ENCODE measurements at places on chromosomes 3 and 15. TPM values are rescaled to one million over a fixed set of nuclear protein-coding genes. Genes with fewer than 3 reads are reported as not detected.

TIMMDC1 gene
- 121 TPM for total RNA-seq

GAP43 gene
- total RNA-seq: 0.11 TPM

TMEM212 gene
- not detected for total RNA-seq

AMOTL2 gene
- 0.31 TPM for total RNA-seq

BNC1 gene
- not detected for total RNA-seq

HESX1 gene
- 0.16 TPM for total RNA-seq

GRCh38 chr3:174538151-174538550 lies 321.0 kb upstream of the NAALADL2 start:
- DNase-seq: no peak

DNA sequence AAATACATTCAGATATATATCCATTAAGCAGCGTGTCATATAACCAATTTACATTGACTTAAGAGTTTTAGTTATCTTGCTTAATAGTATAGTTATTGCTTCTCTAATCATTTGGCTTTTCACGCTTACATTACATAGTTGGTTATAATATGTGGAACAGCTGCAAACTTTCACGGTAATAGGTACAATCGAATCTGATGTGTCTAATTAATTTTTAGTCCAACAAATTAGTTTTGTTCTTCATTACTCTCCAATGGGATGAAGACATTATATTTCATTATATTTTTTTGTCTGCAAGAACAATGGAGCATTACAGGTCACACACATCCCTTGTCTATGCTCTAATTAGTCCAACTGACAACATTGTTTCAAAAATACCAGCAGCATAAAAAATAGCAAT lies 546.3 kb downstream of the ROBO2 start:
- DNase-seq: no peak

- DNase-seq: no peak
Observed at GRCh38 chr3:126155280-126155640, 25.1 kb downstream of the ALDH1L1 start.

DNA sequence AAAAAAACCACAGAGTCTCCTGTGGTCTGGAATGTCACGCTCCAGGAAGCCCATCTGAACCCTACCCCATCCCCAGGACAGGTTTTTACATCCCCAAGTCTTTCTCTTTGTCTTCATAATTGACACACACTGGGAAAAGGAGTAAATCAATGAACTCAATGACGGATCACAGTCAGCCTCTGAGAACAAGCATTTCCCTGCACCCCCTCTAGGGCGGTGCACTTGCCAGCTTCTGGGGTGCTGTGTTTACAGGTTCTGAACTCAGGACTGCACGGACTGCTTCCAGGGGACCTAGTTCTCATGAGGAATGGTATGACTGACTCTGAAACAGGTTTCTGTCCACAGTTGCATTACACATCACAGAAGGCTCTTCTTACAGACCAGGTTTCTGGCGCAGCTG lies 81.1 kb downstream of the NUP210 start:
- peak; percentile 23 for DNase-seq

- peak; percentile 52 for DNase-seq
Observed at GRCh38 chr15:71800835-71801745, 9.3 kb upstream of the NR2E3 start.

DNA sequence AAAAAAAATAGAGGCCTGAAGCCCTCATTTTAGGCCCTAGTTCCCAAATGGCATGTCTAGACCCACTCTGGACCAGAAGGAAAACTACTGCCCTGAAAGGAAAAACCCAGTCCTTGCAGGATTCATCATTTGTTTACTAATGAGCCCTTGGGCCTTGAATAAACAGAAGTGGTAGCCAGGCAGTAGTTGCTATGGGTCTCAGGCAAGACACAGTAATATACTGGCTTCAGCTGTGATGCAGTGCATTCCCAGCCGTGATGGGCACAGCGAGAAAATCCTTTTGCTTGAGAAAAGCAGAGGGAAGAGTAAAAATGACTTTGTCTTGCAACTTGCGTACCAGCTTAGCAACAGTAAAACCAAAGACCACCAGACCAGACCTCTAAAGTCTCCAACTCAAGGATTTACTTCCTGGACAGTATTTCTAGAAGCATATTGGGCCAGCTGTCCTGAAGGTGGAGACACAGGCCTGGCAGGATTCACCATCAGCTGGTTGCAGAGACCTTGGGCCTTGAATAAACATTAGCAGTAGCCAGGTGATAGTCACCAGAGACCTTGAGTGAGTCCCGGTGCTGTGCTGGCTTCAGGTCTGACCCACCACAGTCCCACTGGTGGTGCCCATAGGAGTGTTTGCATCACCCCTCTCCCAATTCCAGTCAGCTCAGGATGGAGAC lies 208.3 kb upstream of the SLITRK3 start:
- DNase-seq: no peak

- DNase-seq: no peak
Observed at GRCh38 chr3:194833114-194833910, 147.6 kb downstream of the FAM43A start.

DNA sequence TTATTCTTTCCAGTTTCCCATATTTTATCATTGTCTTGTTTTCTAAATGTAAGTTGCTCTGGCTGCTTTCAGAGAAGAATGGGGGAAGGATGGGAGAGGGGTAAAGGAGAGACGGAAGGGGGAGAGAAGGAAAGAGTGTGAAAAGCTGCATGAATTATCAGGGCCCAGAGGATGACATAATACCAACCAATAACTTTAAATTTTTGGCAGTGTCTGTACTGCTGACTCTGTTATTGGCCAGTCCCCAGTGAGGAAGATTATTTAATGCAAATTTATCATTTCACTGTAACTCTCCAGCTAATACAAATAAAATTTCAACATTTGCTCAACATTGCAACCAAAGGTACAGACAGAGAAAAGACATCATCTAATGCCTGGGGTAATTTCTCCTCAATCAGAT lies 551.7 kb upstream of the CFAP20DC start:
- DNase-seq: no peak

- DNase-seq: no peak
Observed at GRCh38 chr3:42288385-42288784, 22.4 kb upstream of the CCK start.

DNA sequence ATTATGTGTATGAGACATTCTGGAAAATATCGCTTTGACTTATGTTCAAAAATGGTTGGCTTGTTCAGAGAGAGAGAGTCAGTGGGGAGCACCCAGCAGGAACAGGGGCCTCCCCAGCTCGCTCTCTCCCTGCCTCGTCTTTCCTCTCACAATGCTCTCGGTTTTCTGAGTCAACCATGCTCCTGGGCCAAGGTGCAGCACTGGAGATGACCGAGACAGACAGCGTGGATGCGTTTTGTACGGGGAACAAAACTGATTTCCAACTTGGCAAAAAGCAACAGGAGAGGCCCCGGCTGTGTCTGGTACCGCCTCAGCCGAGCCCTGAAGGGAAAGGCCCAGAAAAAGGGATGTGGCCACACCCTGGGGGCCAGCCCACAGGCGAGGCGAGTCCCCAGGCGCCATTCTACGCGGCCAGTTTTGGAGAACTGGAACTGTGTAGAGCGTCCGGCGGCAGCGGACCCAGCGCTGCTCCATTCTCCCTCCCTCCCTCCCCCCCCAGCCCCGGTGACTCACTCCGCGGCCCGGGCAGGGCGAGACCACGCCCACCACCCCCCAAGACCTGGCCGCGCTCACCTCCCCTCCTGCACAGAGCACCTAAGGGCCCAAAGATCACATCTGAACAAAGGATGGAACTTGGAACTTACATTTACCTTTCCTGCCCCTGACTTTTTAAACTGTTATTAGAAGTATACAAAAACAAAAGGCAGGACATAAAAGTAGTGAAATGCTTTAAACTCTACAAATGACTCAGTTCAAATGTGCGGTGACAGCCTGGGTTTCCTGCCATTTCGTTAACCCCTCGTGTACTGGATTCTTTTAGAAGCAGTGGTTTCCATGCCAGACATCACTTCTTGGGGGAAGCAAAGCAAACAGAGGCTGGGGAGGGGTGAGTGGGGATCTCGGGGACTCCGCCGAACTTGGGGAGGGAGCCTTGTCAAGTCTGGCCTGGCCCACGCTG lies 12.7 kb downstream of the ATP10A start:
- peak; percentile 76 for DNase-seq

- DNase-seq: no peak
Observed at GRCh38 chr3:12227833-12228232, 61.0 kb upstream of the PPARG start.

DNA sequence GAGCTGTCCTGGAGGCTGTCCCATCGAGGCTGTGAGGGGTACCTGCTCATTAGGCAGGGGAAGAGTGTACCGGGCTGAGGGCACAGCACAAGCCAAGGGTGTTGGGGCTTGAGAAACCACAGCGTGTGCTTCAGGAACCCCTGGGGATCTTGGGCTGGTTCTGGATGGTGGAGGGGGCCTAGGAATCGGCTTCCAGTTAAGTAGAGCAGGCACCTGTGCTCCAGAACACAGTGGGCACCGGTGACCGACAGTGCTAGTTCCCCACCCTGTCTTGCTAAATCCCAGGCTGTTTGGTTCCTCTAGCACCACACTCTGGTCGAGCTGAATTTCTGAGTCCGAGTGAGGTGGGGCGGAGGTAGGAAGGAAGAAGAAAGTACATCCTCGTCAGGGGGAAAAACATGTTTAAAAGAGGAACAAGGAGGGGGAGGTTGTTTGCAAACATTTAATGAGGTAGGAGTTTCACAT lies 29.1 kb downstream of the SLC6A6 start:
- DNase-seq: peak; percentile 45

DNA sequence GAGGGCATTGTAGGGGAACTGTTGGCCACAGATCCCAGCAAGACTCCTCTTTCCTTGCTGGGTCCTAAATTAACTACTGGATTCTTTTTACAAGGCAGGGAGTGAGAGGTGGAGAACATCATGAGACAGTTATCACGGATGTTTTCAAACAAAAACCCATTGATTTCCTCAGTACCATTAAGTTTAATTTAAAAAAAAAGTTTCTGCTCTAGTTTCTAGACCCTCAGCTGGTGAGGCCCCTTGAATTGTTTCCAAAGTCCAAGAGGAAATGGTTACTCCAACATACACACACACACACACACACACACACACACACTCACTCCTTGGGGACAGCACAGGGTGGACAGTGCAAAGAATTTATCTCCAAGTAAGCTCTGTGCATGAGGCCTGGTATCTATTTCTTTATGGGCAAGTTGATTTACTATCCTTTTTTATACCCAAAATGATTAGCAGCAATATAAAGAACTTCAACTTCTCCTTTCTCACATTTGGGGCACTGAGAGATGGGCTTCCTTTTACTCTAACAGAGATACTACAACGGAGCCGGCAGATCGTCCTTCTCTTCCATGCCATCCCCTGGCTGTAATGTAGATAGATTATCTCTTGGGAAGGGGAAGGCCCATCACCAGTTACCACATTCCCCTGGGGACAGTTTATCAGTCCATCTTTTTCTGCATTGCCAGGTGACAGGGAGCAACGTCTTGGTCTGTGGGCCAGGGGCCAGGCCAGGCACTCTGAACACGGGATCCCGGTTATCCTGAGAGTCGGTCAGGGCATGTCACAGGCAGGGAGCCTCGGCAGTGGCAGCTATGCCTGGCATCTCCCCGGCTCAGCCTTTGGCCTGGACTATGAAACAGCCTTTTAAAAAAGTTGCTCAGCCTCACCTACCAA lies 54.7 kb downstream of the CORO2B start:
- no peak for DNase-seq

DNA sequence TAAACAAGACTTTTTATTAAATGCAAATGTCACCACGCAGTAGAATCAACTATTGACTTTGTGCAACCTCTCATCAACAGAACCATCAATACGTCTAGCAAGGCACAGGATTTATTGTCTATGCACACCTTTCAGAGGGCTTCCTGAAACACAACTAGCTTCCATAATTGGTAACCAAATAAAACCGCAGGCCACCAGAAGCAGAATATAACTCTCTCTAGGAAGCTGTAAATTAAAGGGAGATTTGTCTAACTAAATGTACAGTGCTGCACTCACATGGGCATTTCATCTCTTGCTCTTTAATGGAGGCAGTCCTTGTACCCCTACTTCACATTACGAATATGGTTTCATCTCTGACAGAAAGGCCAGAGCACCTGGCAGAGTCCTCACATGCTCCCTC lies 93.0 kb downstream of the FHIT start:
- DNase-seq: no peak

- DNase-seq: no peak
Observed at GRCh38 chr3:178246004-178246403, 290.2 kb upstream of the KCNMB2 start.

- DNase-seq: no peak
Observed at GRCh38 chr3:25040748-25041147, 387.3 kb upstream of the RARB start.

DNA sequence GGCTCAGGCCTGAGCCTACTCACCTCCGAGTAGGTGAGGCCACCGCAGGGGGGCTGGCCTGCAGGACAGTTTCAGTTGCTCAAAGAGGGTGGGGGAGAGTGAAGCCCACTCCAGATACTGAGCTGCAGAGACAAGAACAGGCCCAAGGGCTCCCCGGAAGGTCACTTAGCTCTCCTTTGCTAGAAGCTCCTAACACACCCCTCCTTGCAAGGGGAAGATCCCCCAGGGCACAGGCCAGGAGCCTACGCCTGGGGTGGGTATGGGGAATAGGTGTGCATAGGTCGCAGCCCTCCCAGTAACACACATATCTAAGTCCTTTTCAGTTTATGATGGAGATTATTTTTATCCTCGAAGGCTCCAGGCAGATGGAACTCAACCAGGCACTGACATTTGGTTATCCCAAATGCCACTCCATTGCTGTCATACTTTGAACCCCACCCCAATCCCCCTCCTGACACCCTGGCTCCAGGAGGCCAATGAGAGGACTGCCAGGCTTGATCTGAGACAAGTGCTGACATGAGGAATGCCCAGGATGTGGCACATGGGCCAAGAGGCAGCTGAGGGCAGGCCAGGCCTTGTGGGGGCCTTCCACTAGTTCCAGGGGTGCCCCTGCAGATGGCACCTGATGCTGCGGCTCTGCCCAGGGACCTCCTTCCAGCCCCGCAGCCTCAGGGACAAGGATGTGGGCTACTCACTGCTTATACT lies 1.1 kb upstream of the MUSTN1 start:
- DNase-seq: no peak

All from K562 (cell line).